ENCODE measurements at places on chromosomes 1 and 21.

- DNase-seq, result no peak
Observed at GRCh38 chr21:41570791-41571355, 62.9 kb upstream of the TMPRSS2 start.

DNA sequence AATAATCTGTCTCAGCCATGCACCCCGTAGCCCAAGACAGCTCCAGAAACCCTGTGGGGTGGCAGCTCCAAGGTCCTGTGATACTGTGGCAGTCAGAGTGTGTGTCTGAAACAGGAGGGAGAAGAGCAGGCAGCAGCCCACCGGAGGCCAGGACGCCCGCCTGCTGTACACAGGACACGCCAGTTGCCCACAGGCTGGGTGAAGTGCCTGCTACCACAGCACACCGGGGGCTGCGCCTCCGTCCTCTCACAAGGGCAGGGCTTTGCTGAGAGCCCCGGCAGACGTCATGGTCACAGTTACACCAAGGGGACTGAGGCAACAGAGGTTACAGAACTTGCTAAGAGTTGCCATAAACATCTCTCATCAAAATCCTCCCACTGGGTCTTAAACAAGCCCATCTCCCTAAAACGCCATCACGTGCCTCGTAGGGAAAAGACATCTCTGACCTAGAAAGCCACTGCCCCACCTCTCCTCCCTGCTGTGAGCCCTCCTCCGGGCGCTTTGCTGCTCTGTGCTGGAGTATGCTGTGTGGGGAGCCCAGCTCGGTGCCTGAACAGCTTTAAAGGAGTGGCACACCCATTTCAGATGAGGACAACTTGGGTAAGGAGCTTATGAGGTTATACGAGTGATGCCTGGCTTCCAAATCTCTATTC is 5.3 kb downstream of the C1orf174 start:
- no peak for DNase-seq

DNA sequence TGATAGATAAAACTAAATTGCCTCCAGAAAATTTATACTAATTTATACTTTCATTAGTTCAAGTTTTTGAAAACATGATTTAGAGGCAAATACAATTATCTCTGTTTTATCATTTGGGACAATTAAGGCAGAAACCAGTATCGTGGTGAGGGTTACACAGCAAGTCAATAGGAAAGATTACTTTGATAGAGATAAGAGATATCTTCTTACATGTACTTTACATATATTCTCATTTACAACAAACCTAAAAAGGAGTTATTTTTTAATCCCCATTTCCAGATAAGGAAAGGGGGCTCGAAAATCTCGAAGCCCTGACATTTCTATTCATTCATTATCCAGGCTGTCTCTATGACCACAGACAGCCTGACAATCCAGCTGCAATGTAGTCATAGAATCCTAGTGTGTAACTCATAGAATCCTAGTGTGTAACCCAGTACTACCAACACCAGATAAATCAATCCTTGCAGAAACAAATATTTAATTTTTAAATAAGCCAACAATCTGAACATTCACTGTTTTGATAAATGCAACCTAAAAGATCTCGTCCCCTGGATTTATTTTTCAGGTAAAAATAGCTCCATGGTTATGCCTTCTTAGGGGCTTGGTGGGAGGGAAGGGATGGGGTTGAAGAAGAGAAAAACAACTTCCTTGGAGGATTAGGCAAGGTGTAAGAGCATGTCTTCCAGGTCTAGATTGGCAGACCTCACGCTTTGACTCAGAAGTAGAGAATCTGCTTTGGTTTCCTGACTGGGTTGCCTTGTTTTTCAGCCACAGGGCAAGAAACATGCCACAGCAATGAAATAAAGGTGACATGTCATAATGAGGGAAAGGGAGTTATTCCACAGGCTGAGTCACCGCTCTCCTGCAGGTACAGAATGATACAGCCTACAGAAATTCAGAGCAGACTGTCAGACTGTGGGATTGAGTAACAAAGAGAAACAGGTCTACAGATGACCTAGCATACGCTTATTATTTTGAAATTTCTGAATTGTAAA is 45.6 kb downstream of the IRF2BP2 start:
- no peak for DNase-seq

GRCh38 chr1:154398141-154398540 is 7.0 kb upstream of the IL6R start:
- no peak for DNase-seq

DNA sequence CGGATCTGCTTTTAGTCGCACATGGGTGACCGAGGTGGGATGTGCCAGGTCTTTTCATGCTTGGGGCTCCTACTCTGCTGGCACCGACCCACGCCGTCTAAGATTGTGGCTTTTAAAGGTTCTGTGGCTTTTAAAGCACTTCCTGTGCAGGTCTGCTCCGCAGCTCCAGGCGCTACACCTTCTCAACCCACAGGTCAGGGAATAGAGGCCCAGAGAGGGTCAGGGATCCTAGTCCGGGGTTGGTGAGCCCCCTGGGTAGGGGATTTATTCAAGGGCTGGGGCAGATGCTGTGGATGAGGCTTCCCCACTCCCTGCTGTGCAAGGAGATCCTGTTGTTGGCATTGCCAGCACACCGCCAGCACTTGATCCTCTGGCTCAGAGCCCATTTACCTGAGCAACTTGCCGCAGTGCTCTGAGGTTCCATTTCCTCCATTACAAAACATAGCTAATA is 212.8 kb upstream of the RAB4A start:
- peak; percentile 80 for DNase-seq

DNA sequence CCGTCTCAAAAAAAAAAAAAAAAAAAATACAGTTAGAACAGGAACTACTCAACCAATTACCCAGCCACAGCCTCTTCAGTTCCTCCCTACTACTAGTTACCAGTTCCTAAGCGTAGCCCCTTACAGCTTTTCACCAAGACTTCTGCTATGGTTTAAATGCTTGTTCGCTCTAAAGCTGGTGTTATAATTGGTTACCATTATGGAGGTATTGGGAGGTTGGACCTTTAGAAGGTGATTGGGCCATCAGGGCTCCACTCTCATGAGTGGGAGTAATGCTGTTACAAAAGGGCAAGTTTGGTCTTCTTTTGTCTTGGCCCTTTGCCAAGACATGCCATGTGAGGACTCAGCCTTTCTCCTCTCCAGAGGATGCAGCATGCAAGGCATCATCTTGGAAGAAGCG is 3.0 kb upstream of the SMPDL3B start:
- DNase-seq, result no peak

DNA sequence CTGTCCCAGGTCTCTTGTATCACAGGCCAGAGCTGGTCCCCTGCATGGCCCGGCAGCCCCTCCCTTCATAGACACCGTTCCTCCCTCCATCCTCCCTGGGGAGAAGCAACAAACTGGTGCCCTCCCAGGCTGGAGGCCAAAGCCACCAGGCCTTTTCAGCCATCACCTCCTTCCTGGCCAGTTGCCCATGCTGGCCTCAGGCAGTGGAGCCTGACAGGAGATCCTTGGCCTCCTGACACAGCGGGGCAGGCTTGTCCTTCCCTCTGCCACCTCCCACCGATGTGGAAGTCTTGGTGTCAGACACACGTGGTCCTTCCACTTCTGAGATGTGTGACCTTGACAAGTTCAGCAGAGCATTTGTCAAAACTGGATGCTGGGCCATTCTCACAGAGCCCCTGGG is 206.0 kb downstream of the HIVEP3 start:
- DNase-seq, result no peak
